ENCODE measurements at places on chromosomes 3 and 15.

GRCh38 chr15:101053261-101053660, 134.1 kb downstream of the LRRK1 start:
- DNase-seq = no peak

- no peak for DNase-seq
Measured at GRCh38 chr3:142029052-142029642, 120.2 kb downstream of the TFDP2 start.

DNA sequence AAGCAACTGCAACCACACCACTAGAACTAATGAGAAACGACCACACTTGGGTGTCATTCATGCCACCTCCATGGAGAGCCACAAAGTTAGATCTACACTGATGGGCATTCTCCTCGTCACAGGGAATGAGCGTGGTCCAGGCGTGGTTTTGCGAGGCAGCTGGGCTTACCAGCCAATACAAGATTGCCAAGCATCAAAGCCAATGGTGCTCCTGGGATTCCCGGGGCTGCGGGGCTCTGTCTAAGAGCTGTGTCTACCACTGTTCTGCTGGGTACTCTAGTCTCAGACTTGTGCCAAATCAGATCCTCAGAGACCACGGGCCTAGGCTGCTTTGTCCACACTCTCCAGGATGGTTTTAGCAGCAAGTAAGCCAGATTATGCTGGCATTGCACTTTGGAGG, 43.8 kb downstream of the RAB6B start:
- DNase-seq = no peak

DNA sequence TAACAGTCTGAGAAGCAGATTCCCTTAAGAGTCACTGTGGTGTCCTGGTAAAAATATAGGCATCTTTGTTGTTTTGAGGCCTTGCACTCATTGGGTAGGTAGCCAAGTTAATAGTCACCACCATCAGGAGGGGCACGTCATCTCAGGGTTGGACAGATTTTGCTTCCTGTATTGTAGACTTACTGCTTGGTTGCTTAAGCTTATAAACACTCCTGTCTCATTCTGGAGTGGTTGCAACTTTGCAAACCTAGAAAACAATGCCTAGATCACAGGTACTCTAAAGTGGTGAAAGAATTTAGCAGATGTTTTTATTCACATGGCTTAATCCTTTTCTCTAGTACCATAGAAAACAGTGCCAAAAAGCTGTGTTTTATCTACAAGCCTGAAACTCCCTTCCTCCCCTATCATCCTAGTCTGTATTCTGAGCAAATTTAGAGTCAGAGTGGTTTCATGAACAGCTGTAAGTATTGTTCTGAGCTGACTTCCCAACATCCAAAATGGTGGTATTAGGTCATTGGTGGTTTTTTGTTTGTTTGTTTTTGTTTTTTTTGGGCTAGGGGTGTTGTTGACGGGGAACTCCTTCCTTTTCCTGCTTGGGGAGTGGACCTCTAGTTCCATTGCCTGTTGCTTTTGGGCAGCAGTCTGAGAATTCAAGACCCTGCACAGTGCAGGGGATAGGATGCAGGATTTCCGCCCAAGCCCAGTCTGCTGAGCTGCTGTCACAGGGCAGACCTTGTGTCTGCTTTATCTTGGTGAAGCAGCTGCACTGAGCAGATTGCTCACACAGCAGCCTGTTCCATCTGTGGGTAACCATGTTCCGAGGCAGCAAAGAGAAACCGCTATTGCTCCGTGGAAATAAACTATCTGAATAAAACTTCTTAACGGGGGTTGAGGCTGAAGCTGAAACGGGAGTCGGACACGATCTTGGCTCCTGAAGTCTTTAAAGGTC, 202.0 kb downstream of the AKAP13 start:
- DNase-seq = no peak

DNA sequence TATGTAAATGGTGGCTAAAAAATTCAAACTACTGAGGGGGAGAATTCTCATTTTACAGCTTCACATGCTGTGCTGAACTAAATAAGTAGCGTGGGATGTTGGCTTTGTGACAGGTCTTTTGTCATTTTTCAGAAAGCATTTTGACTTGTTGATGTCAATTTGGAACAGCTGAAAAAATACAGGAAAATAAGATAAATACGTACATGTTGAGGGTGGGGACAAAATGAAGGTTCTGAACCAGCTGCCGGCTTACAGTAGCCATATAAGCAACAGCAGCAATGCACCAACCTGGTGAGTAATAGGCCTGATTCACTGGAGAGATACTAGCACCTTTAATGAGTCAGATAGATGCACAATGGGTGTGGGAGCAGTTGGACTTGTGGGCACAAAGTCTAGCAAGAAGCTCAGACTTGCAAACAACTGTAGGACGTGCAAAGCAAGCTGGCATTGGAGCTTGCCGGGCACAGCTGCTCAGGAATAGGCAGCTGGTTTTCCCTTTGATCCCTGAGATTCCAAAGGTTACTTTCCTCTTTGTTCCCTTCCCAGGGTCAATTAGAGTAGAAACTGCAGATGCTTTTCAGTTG, 12.9 kb downstream of the B3GNT5 start:
- peak; percentile 27 for DNase-seq

GRCh38 chr3:82475306-82475705, 713.9 kb upstream of the GBE1 start:
- no peak for DNase-seq

- no peak for DNase-seq
Measured at GRCh38 chr3:82641701-82642100, 880.3 kb upstream of the GBE1 start.

- no peak for DNase-seq
Measured at GRCh38 chr3:116958291-116958690, 248.7 kb downstream of the TUSC7 start.

GRCh38 chr3:186787642-186788481, 4.5 kb downstream of the EIF4A2 start:
- DNase-seq = no peak

DNA sequence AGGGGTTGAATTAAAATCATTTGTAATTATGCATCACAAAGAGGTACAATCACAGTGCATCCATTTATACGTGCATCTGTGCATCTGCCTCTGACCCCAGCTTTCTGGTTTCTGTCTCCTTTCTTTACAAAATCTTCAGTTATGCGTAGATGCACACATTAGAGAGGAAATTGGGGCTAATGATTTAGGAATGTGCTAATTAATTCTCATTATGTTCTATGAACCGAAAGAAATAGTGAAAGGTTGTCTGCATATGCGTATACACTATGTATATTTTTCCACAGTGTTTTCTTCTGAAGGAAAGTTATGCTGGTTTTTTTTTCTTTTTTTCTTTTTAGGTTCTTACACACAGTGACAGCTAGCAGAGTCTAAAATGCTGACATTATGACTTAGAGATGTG, 71.6 kb downstream of the SAMMSON start:
- no peak for DNase-seq

GRCh38 chr15:38149315-38149714, 103.3 kb upstream of the SPRED1 start:
- DNase-seq = no peak

DNA sequence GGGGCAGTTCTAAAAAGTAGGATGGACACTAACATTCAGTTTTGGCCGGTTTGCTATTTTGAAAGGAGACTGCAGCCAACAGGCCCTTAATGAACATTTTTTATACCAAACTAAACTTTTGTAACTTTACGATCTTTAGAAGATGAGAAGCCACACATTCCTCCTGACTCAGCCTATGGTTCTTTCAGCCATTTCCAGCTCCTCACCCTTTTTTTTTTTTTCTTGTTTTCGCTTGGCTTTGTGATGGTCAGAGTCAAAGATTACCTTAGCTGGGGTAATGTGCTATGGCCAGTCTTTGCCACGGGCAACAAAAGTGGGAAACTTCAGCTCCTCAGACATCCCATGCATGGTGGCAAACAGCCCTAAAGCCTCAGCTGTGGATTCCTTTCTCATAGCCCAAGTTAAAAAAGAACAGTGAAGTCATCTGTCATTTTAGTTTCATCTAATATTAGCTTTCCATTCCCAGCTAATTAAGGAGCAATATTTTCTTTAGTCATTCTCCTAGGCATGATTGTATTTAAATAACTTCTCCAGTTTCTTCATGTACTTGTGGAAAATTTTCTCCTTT, 368.7 kb downstream of the MFSD1 start:
- no peak for DNase-seq

DNA sequence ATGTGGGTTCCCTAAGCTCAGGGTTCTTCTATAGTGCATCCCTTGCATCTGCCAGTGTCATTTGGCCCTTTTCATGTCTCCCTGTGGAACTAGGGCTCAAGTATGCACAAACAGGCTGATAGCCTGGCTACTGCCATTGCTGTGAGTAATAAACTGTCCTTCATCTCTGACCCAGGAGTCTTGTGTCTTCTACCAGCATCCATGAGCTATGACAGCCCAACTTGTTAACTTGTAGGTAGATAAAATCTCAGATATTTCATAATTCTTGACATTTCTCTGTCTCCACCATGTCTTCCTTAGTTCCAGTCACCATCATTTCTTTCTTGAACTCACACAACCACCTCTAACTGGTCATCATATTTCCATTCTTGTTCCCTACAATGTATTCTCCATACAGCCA, 19.5 kb upstream of the BCL2L10 start:
- DNase-seq = no peak

GRCh38 chr3:126156468-126156867, 23.9 kb downstream of the ALDH1L1 start:
- DNase-seq = no peak

- DNase-seq = no peak
Measured at GRCh38 chr3:89572261-89572660, 464.8 kb downstream of the EPHA3 start.

GRCh38 chr3:14988988-14989394, 41.6 kb downstream of the NR2C2 start:
- DNase-seq = no peak

- no peak for DNase-seq
Measured at GRCh38 chr15:85489773-85490493, 109.5 kb downstream of the AKAP13 start.

GRCh38 chr3:42572278-42572677, 9.5 kb downstream of the SEC22C start:
- DNase-seq = no peak

DNA sequence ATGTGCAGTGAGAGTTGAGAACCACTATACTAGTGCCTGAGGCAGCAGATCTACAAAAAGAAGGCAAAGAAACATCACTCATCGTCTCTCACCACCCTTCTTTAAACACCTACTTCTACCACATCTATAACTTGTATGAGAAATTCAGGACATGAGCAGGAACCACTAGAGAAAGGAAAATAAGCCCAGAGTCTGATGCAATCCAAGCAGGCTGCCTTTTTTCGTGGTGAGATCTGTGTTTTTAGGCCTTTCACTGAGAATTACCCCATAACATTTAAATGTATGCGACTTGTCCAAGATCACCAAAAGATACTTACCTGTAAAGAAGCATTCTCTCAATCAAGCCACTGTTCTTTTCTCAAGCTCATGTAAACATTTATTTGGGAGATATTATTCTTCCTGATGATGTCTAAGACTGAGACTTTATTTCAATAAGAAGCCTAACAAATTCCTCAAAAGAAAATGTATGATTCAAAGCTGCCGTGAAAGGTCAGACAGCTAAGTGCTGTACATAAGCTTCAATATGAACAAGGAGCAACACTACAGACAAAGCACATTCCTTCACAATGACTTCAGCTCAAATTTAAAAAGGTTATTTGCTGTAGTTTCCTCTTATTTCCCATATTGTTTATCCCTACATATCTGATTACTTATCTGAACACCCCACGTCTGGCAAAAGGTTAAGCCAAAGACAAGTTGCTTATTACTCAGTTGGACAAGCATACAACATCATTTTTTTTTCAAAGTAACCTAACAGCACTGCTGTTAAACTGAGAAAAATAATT, 16.5 kb downstream of the SPICE1 start:
- no peak for DNase-seq

DNA sequence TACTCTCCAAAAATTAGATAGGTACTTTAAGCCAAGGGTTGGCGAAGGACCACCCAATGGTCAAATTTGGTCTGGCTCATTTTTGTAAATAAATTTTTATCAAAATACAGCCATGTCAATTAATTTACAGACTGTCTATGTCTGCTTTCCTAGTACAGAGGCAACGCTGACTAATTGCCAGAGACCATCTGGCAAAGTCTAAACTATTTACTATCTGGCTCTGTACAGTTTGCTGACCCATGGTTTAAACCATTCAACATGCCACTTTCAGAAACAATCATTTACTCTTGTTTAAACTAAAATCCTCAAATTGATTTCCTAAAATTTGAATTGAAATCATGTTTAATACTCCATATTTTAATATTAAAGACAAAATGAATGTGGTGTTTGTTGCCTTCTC, 25.9 kb downstream of the CBLB start:
- DNase-seq = no peak

DNA sequence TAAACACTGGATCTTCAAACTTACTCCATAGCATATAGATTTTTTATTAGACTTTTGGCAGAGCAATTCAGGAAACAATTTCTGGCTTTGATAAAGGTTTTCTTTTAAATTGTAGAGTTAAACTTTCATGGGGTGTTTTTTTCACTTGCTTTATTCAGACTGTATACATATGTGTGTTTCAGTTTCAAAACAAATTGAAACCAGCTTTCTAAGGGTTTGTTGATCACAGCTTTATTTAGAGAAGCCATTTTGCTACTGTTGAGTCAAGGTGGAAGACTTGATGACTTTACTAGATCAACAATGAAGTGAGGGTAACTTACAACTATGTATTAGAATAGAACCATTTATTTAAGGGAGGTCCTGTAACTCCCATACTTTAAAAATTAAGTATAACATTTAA, 6.2 kb downstream of the UBE2E1 start:
- no peak for DNase-seq

DNA sequence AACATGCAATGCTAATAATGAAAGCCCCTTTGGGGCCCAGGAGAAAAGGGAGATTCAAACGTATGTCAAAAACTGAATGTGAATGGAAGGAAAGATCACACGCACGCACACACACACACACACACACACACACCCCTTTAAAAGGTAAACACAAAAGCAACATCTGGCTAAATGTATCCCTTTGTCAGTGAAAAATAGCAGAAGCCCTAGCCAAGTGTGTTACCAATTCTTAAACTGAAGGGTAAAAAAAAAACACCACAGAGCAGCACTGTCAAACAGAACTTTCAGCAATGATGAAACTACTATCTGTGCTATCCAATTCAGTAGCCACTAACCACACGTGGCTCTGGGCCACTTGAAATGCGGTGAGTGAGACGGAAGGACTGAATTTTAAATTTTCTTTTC, 4.9 kb downstream of the RFTN1 start:
- DNase-seq = no peak

- no peak for DNase-seq
Measured at GRCh38 chr3:141382571-141382970, 14.3 kb downstream of the ZBTB38 start.

DNA sequence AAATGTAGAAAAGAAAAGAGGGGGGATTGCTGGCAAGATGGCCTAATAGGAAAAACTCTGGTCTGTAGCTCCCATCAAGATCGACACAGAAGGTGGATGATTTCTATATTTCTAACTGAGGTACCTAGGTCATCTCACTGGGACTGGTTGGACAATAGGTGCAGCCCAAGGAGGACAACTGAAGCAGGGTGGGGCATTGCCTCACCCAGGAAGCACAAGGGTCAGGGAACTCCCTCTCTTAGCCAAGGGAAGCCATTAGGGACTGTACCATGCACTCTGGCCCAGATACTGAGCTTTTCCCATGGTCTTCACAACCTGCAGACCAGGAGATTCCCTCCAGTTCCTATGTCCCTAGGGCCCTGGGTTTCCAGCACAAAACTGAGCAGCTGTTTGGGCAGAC, 22.6 kb upstream of the IGSF10 start:
- DNase-seq = no peak

- DNase-seq = no peak
Measured at GRCh38 chr3:32551496-32551895, 19.2 kb downstream of the DYNC1LI1 start.

- no peak for DNase-seq
Measured at GRCh38 chr3:51052562-51052961, 332.5 kb upstream of the MANF start.
